ENCODE measurements at places on chromosomes 2 and 18. TPM values are rescaled to one million over a fixed set of nuclear protein-coding genes. Genes with fewer than 3 reads are reported as not detected.

GRCh38 chr18:38284972-38285371 lies 719.4 kb upstream of the CELF4 start:
- H3K27ac ChIP-seq: no peak overlapping the region
- no peaks in the 10 kb centered on the region for H3K4me1 ChIP-seq
- DNase-seq: no peak
- no peak overlapping the region for H3K4me3 ChIP-seq
- no peaks in the 10 kb centered on the region for H3K36me3 ChIP-seq
- no peaks in the 10 kb centered on the region for H3K27me3 ChIP-seq

- H3K4me1 ChIP-seq: no peaks in the 10 kb centered on the region
- H3K27me3 ChIP-seq: no peaks in the 10 kb centered on the region
- no peaks in the 10 kb centered on the region for H3K36me3 ChIP-seq
- no peak overlapping the region for H3K27ac ChIP-seq
- H3K4me3 ChIP-seq: no peak overlapping the region
Measured at GRCh38 chr2:158761621-158762020, 33.5 kb upstream of the DAPL1 start.

- no peak overlapping the region for H3K27ac ChIP-seq
- H3K4me3 ChIP-seq: no peak overlapping the region
- H3K4me1 ChIP-seq: no peaks in the 10 kb centered on the region
- no peaks in the 10 kb centered on the region for H3K27me3 ChIP-seq
- no peaks in the 10 kb centered on the region for H3K36me3 ChIP-seq
Measured at GRCh38 chr2:132871831-132872230, 201.8 kb upstream of the LYPD1 start.

Gene HK2
- 46.2 TPM for total RNA-seq

Gene VWA3B
- not detected for total RNA-seq

DNA sequence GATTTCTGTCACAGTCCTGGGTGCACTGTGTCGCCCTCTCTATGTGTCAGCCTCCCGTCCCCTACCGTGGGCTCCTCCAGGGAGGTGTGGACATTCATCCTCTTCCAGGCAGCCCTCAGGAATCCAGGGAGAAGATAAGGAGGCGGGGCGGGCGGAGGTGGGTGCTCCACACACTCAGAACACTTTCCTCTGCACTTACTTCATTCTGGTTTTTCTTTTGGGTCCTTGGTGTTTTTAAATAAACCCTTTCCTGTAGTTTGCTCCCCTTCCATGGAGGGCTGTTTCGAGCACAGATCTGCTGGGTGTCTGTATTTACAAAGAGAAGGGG lies 183.9 kb downstream of the FAM210A start:
- no peak overlapping the region for H3K27ac ChIP-seq
- H3K36me3 ChIP-seq: no peaks in the 10 kb centered on the region
- no peaks in the 10 kb centered on the region for H3K4me1 ChIP-seq
- no peak overlapping the region for H3K4me3 ChIP-seq
- no peak for DNase-seq

- no peaks in the 10 kb centered on the region for H3K36me3 ChIP-seq
- no peaks in the 10 kb centered on the region for H3K27me3 ChIP-seq
- no peak overlapping the region for H3K27ac ChIP-seq
Measured at GRCh38 chr2:108325756-108326155, 37.1 kb downstream of the SULT1C2 start.

- peaks cover 33% of the 10 kb centered on the region for H3K4me1 ChIP-seq
- H3K4me3 ChIP-seq: no peak overlapping the region
- no peaks in the 10 kb centered on the region for H3K27me3 ChIP-seq
- H3K27ac ChIP-seq: peak overlapping the region; percentile 27
Measured at GRCh38 chr2:134232868-134233727, 20.8 kb upstream of the MGAT5 start.

DNA sequence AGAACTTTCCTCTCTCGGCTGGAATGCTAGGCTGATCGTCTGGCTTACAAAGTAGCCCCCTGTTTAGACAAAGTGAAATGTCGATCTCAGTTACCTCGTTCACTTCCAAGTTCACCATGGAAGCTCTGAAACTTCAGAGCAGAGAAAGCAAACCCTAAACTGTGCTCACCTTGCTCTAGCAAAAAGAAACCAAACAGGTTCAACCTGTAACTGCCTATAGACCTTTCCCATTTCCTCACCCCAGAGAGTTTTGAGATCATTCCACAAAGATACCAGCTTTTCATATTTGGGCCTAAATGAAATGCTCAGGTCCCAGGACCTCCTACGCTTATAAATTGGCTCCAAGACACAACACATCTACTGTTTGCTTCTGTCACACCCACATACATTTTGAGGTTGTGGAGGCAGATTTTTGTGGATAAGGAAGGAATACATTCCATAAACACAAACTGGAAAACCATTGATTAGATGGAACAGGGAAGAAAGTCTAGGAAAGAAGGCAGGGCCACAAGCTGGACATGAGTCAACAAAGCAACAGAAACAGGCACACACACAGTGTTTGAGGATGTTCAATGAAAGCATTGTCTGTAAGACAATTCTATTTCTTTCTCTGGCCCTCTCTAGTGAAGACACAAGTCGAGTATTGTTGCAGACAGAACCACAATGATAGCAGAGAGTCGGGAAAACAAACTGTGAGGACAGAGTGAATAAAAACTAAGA lies 52.8 kb upstream of the TGIF1 start:
- H3K4me1 ChIP-seq: no peaks in the 10 kb centered on the region
- no peak overlapping the region for H3K27ac ChIP-seq
- H3K27me3 ChIP-seq: no peaks in the 10 kb centered on the region
- H3K36me3 ChIP-seq: no peaks in the 10 kb centered on the region
- no peak for DNase-seq
- no peak overlapping the region for H3K4me3 ChIP-seq

GRCh38 chr2:20013126-20013849 lies 820 bp upstream of the MATN3 start:
- DNase-seq: no peak
- H3K27ac ChIP-seq: no peak overlapping the region
- peaks cover 5% of the 10 kb centered on the region for H3K4me1 ChIP-seq
- peak overlapping the region; percentile 54 for H3K4me3 ChIP-seq

- no peaks in the 10 kb centered on the region for H3K27me3 ChIP-seq
- peaks cover 34% of the 10 kb centered on the region for H3K36me3 ChIP-seq
- H3K4me1 ChIP-seq: no peaks in the 10 kb centered on the region
- no peak overlapping the region for H3K4me3 ChIP-seq
- no peak for DNase-seq
Measured at GRCh38 chr2:71410696-71411095, 42.7 kb upstream of the DYSF start.

- no peaks in the 10 kb centered on the region for H3K27me3 ChIP-seq
- no peaks in the 10 kb centered on the region for H3K36me3 ChIP-seq
- H3K4me1 ChIP-seq: peaks cover 11% of the 10 kb centered on the region
- no peak for DNase-seq
- no peak overlapping the region for H3K27ac ChIP-seq
Measured at GRCh38 chr2:171271386-171271785, 110.7 kb upstream of the TLK1 start.

Gene ACKR3
- total RNA-seq: 88.3 TPM

Gene DPP10
- 1.3 TPM for total RNA-seq

GRCh38 chr2:178238154-178238521 lies 43.8 kb downstream of the OSBPL6 start:
- no peaks in the 10 kb centered on the region for H3K36me3 ChIP-seq
- H3K27ac ChIP-seq: peak overlapping the region; percentile 57
- H3K27me3 ChIP-seq: no peaks in the 10 kb centered on the region
- peaks cover 21% of the 10 kb centered on the region for H3K4me1 ChIP-seq
- DNase-seq: peak; percentile 69
- no peak overlapping the region for H3K4me3 ChIP-seq

DNA sequence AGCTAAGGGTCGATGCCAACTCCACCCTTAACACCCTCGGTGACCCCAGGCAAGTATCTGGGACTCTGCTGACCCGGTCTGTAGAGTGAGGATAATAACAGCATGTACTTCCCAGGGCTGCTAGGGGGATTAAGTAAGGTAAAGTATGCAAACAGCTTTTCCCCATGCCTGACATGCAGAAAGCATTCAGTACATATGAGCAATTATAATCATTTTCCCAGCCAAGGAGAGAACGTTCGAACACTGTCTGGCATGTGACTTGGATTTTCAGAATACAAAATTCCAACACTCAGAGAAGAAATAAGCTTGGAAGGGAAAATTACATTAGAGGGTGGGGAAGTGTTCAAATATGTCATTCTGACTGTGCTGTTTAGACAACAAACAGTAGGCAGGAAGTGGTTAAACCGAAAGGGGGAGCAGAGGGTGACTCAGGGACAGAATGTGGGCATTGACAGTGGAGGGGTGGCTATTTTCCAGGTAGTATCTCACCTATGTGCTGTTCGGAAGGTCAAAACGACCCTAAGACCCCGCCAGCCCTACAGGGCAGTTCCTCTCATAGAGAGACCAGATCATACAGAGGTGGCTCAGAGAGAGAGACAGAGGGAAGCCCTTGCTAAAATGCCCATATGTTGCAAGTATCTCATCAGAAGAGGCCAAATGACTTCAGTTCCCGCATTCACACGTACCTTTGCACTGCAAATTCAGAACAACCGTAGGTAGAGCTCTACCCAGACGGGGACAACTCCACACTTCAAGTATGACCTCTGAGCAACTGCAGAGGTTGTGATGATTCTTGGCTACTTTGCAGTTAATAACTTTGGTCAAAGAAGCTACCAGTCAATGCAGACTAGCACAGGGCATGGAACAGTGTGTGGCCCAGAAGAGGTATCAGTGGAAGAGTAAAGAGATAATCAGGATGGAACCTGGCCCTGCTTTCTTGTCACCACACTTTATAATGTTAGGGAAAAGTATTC lies 14.8 kb downstream of the ASPRV1 start:
- DNase-seq: peak; percentile 57
- peak overlapping the region; percentile 42 for H3K27ac ChIP-seq
- H3K27me3 ChIP-seq: peaks cover 2% of the 10 kb centered on the region
- H3K36me3 ChIP-seq: peaks cover 7% of the 10 kb centered on the region
- peaks cover 22% of the 10 kb centered on the region for H3K4me1 ChIP-seq
- peak overlapping the region; percentile 27 for H3K4me3 ChIP-seq

Gene SRD5A2
- total RNA-seq: not detected

DNA sequence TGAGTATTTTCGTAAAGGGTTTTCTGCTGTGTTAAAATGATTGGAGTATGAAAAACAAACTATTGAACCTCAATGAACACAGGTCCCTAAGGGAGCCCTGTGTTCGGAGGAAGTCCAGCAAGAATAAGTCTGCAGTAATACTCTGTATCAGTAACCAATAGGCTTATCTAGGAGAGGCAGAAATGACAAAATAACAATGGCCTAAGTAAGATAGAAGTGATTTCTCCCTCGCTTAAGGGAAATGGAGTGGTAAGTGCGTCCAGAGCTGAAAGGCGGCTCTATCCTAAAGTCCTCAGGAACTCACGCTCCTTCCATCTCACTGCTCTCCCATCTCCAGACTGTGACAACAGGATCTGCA lies 29.3 kb upstream of the MFSD6 start:
- no peaks in the 10 kb centered on the region for H3K27me3 ChIP-seq
- no peaks in the 10 kb centered on the region for H3K36me3 ChIP-seq
- H3K4me3 ChIP-seq: no peak overlapping the region
- no peak for DNase-seq

DNA sequence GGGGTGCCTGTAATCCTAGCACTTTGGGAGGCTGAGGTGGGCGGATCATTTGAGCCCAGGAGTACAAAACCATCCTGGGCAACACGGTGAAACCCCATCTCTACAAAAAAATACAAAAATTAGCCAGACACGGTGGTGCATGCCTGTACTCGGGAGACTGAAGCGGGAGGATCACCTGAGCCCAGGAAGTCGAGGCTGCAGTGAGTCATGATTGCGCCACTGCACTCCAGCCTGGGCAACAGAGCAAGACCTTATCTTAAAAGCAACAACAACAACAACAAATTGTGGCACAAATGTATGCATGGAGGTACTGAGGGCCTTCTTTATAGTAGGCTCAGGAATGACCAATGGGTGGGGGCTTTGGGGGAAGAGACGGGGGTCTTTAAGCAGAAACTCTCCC lies 38.5 kb downstream of the HPCAL1 start:
- H3K36me3 ChIP-seq: no peaks in the 10 kb centered on the region
- H3K4me3 ChIP-seq: no peak overlapping the region
- H3K27ac ChIP-seq: no peak overlapping the region
- H3K4me1 ChIP-seq: peaks cover 10% of the 10 kb centered on the region
- no peak for DNase-seq

GRCh38 chr2:39385172-39385571 lies 51.9 kb downstream of the MAP4K3 start:
- DNase-seq: no peak
- H3K27ac ChIP-seq: no peak overlapping the region
- peaks cover 10% of the 10 kb centered on the region for H3K4me1 ChIP-seq
- no peaks in the 10 kb centered on the region for H3K27me3 ChIP-seq

Gene LOXHD1
- not detected for total RNA-seq

- no peaks in the 10 kb centered on the region for H3K27me3 ChIP-seq
- H3K27ac ChIP-seq: no peak overlapping the region
- H3K4me1 ChIP-seq: no peaks in the 10 kb centered on the region
- H3K36me3 ChIP-seq: no peaks in the 10 kb centered on the region
- no peak for DNase-seq
Measured at GRCh38 chr2:154226931-154227330, 355.2 kb downstream of the GALNT13 start.

Measured in astrocyte (in vitro differentiated cells and primary cell).